ENCODE measurements at places on chromosomes 1 and 21.

GRCh38 chr1:87435484-87435883 lies 106.8 kb downstream of the LMO4 start:
- DNase-seq = no peak

- DNase-seq = no peak
Measured at GRCh38 chr21:17387030-17387617, 125.7 kb upstream of the CXADR start.

DNA sequence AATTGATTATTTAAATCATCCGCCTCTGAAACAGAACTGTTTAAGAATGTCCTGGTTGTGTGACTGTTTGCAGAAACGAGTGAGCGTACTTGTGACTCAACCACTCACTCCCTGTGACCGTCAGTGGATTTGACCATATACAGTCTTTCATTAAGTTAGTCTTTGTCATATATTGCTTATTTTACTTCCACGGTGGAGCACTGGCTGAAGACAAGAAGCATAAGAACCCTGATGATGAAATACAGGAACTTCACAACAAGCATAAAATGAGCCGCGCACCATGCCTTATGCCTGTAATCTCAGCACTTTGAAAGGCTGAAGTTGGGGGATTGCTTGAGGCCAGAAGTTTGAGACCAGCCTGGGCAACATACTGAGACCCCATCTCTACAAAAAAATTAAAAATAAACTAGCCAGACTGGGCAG lies 194.0 kb downstream of the TOMM20 start:
- no peak for DNase-seq

- no peak for DNase-seq
Measured at GRCh38 chr1:16375521-16376340, 8.7 kb downstream of the SZRD1 start.

- DNase-seq = no peak
Measured at GRCh38 chr1:200992382-200993048, 31.0 kb downstream of the KIF21B start.

DNA sequence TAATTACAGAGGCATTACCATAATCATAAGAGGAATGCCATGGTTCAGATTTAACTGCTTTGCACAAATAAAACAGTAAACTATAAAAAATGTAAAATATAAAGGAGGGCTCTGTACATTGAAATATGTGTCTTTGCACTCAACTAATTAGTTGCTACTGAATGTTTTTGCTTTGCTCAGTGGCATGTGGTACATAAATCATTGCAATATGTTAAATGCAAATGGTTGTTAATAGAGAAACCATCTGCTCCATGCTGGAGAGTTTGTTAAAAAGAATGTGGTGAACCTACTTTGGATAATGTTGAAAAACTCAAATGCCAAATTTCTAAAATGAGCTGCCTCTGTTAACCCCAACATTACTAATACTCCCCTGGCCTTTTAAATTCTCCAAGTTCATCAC lies 201.5 kb downstream of the NTNG1 start:
- DNase-seq = no peak

DNA sequence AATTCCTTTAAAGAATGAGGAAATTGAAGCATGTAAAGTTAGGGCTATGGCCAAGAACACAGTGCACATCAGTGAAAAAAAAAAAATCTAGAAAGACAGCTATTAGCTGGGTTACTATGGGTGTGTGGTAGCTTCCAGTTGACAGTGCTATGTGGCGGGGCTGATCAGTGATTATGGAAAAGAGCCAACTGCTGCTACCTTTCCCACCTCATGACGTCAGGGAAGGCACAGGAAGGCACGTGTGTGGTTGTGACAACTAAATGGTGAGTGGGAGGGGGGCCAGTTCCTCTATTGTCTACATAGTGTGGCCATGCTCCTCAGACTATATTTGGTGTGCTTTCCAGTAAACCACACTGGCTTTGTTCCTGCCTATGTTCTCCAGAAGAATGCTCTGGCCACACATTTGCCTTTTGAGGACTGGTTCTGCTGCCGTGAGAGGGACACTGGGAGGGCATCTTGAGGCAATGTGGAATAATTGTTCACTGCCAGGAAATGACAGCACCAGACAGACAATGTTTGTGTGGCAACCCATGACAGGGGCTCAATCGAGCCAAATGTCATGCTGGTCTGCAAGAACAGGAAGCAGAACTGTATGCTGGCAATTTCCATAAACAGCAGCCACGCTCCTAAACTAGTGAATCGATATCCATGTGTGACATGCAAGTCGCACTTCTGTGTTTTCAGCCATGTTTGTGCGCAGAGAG lies 3.0 kb upstream of the SDE2 start:
- DNase-seq = peak; percentile 74

DNA sequence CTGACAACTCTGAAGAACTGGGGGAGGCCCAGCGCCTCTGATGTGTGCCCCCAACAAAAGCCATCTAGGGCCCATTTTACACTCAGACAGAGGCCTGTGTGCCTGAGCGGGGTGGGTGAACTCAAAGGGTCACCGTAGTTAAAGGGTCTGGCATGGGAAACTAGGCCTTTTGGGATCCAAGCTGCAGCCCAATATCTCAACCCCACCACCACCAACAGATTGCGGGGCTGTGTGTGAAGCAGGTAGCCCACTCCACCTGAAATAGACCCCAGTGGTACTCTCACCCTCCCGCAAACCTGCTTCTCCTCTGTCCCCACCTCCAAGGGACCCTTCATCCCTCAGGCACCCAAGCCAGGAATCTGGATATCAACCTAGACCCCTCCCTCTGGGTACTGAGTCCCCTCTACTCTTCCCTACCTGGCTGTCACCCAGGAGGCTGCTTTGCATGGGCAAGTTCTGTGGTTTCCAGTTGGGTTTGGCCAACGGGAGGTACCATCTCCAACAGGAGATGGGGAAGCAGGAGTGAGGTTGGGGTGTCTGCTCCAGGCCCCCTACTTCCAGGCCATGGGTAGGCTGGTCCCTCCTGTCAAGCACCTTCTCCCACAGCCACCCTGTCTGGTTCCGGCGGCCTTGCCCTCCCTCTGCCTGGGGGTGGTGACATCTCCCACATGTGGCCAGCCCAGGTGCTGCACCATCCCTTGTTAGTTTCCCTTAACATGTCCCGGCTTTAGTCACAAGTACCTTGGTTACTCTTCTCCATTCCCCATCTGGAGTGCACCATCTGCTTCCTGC lies 35.2 kb upstream of the LRP8 start:
- peak; percentile 41 for DNase-seq

DNA sequence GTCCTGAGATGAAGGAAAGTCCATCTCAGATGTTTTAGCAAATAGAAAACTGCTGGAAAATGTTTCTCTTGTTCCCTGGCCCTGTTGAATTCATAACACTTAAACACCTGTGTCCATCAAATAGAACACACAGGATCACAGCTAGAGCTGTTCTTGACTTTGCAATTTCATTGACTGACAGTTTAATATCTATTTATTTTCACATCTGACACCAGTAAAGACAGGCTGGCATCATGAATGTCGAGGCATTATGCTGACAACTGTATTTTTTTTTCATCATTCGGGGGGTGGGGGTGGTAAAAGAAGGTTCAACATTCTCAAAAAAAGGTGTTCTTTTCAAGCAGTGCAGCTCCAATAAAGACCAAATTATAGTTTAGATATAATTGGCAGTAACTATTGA lies 591.2 kb upstream of the PTBP2 start:
- no peak for DNase-seq

DNA sequence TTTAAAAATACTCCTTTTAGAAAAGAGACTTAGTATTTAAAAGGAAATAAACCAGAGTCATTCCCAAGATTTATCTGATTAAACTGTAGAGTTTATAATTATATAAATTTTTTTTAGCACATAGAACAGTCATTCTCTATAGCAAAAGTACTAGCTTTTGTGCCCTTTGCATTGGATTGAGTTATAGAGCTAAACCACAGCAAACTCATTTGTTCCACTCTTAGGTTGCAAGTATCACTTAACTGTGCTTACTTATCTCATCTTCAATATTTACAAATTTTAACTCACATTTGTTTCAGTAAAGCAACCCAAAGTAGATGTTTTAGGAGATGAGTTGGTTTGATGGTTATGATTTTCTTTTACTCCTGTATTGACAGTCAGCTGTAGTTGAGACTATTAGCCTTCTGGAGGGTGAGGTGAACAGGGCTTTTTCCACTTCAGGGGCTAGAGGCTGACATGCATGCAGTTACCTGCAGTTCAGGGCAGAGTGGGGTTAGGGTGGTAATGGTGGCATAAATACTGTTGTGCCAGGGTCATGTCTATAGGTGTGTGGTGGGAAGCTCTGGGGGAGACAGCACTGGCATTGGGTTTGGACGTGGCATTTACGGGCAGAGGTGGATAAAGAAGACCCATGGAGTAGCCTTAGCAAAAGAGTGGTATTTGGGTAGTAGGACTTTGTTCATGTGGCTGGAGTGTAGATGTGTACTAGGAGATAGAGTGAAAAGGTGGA lies 42.1 kb downstream of the DYRK1A start:
- DNase-seq = no peak

- DNase-seq = no peak
Measured at GRCh38 chr1:40985161-40985560, 5.7 kb downstream of the CTPS1 start.

DNA sequence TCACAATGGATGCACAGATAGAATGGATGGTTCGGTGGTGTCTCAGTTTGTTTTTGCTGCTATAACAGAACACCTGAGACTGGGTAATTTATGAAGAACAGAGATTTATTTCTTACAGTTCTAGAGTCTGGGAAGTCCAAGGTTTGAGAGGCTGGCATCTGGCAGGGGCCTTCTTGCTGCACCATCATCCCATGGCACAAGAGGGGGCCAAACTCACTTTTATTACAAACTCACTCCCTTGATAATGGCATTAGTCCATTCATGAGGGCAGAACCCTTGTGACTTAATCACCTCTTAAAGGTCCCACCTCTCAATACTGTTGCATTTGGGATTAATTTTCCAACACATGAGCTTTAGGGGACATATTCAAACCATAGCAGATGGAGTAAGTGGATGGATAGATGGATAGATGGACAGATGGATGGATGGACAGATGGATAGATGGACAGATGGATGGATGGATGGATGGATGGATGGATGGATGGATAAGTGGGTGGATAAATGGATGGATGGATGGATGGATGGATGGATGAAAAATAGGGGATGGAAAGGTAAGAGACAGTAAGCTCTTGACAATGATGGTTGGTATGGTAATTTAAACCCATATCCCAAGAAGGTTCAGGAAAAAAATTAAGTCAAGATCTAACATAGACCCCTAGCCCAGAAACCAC lies 16.5 kb downstream of the CAMK2N1 start:
- no peak for DNase-seq

- DNase-seq = no peak
Measured at GRCh38 chr21:36232641-36233040, 76.0 kb downstream of the DOP1B start.

DNA sequence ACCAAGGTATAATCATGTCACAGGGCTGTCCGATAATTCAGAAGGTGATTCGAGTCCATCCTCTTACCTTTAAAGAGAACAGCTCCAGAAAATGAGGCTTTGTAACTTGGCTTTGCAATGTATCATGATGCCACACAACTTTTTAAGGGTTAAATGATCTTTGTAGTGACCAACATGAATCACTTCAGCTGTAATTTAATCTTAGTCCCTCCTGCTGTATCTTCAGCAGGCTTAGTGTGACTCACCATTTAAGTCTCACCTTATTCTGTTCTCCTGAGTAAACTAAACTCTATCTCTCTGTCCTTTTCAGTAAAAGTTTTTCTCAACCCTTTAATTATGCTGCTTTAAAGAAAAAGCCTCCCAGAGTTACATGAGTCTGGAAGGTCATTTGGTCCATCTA lies 1.9 kb upstream of the HIVEP3 start:
- no peak for DNase-seq

GRCh38 chr1:90174246-90174645 lies 179.3 kb downstream of the ZNF326 start:
- no peak for DNase-seq

- DNase-seq = no peak
Measured at GRCh38 chr21:14998784-14999183, 66.0 kb downstream of the NRIP1 start.

DNA sequence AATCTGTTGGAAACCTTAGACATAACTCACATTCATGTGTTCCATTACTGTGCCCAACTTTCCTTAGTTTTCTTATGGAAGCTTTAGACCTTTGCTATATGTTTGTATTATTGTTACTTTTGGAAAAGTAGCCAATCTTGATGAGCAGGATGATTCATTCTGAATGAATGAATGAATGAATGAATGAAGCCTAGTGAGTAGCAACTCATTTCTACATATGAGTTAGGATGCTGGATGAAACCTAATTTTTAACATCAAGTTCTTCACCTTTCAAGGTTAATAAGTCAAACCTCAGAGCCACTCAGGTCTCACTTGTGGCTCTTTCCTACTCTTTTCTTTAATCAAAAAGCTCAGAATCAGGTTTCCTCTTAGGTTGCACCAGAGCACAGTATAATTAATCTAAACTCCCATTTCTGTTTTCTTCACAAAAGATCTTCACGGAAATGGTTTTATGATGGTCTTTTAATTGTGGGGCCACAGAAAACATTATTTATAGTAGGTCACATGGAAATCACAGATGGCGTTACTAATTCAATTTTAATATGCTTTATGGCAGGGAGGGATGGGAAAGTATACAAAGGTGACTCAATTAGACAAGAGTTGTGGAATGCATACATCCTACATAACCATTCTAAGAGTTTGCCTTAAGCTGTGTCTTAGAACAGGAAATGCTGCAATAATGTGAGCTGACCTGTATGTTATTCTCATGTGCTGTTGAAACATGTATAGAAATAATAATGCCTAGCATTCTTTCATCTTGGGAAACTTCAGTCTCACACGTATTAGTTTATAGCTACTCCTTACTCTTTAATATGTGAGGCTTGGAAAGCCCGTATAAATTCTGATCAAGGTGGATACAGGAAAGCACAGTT lies 4.5 kb upstream of the DDX59 start:
- DNase-seq = no peak

- no peak for DNase-seq
Measured at GRCh38 chr1:19089524-19089923, 120.5 kb downstream of the UBR4 start.

DNA sequence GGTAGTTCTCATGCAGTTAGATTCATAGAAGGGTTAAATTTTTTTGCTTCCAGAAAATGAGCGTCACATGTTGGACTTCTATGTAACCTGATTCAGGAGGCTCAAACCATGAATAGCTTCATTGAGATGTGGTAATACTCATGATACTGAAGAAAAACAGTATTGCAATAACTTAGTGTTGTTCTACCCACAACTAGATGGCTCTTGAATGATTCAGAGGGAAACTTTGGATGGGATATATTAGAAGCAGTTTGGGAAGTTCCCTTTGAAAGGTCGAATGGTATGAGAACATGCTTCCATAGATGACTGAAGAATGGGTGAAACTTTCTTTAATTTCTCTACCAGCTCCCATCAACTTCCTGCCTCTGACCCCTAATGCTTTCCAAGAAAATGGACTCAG lies 211.7 kb upstream of the PTGFR start:
- no peak for DNase-seq
